OCI-M1 (cell line): ENCODE measurements at places on chromosomes 1 and 21.
A peak's percentile ranks its signal among the peaks of the same experiment; 100 is the strongest.

- no peak for DNase-seq
These were observed 6.5 kb downstream of the WARS2 start for GRCh38 chr1:119133987-119134386.

DNA sequence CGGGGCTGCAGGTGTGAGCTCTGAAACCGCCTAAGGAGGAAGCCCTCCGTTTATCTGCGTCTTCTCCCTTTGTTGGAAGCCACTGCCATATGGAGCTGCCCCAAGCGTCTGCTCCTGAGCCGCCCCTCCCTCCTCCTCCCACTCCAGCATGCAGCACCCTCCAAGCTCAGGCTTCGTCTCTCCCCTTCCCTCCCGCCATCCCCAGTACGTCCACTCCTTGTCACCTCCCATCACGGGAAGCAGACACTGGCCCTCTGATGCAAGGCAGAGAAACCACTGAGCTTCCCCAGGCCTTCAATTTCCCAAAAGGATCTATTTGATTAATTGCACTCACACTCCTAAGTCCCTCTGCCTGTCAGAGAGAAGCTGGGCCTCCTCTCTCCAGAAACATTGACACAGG, 52.5 kb downstream of the NFASC start:
- DNase-seq = peak; percentile 11

GRCh38 chr1:62882201-62883104, 98.5 kb downstream of the ATG4C start:
- DNase-seq = no peak

- DNase-seq = no peak
These were observed 255.9 kb downstream of the CACNA1E start for GRCh38 chr1:181739214-181739613.

- peak; percentile 14 for DNase-seq
These were observed 71.0 kb downstream of the ACTL8 start for GRCh38 chr1:17826165-17826488.
